ENCODE measurements at places on chromosomes 12 and 14. TPM values are rescaled to one million over a fixed set of nuclear protein-coding genes. Genes with fewer than 3 reads are reported as not detected.
A peak's percentile ranks its signal among the peaks of the same experiment; 100 is the strongest.

DNA sequence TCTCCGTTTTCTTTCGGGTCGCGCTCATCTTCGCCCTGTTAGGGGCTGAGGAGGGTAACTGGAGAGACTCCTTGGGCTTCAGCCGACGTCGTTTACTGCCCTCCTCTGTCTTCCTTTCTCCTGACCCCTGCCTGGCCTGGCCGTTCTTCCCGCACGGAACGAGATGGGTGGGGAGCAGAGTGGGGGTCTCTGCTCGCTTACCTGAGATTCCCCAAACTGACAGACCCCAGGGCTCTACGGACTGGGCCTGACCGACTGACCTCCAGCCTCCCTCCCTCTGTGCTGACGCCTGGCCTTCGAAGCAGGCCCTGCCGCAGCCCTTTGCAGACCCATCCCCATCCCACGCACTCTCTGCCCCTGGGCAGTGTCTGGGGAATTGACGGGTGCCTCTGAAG is 439 bp downstream of the GOLGA5 start:
- peak overlapping the region; percentile 96 for H3K4me3 ChIP-seq
- H3K27me3 ChIP-seq = no peaks in the 10 kb centered on the region
- peak overlapping the region; percentile 99 for H3K27ac ChIP-seq
- peaks cover 5% of the 10 kb centered on the region for H3K36me3 ChIP-seq
- H3K4me1 ChIP-seq = peaks cover 5% of the 10 kb centered on the region

- H3K4me3 ChIP-seq = no peak overlapping the region
- H3K27me3 ChIP-seq = no peaks in the 10 kb centered on the region
- H3K27ac ChIP-seq = no peak overlapping the region
- peaks cover 13% of the 10 kb centered on the region for H3K36me3 ChIP-seq
- no peaks in the 10 kb centered on the region for H3K4me1 ChIP-seq
Measured at GRCh38 chr14:104786091-104786586, 9.4 kb downstream of the AKT1 start.

DNA sequence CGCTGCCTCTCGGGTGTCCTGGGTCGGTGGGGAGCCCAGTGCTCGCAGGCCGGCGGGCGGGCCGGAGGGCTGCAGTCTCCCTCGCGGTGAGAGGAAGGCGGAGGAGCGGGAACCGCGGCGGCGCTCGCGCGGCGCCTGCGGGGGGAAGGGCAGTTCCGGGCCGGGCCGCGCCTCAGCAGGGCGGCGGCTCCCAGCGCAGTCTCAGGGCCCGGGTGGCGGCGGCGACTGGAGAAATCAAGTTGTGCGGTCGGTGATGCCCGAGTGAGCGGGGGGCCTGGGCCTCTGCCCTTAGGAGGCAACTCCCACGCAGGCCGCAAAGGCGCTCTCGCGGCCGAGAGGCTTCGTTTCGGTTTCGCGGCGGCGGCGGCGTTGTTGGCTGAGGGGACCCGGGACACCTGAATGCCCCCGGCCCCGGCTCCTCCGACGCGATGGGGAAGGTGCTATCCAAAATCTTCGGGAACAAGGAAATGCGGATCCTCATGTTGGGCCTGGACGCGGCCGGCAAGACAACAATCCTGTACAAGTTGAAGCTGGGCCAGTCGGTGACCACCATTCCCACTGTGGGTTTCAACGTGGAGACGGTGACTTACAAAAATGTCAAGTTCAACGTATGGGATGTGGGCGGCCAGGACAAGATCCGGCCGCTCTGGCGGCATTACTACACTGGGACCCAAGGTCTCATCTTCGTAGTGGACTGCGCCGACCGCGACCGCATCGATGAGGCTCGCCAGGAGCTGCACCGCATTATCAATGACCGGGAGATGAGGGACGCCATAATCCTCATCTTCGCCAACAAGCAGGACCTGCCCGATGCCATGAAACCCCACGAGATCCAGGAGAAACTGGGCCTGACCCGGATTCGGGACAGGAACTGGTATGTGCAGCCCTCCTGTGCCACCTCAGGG is 679 bp downstream of the ARF6 start:
- H3K27ac ChIP-seq = peak overlapping the region; percentile 100
- peaks cover 8% of the 10 kb centered on the region for H3K4me1 ChIP-seq
- peak overlapping the region; percentile 94 for H3K4me3 ChIP-seq

DNA sequence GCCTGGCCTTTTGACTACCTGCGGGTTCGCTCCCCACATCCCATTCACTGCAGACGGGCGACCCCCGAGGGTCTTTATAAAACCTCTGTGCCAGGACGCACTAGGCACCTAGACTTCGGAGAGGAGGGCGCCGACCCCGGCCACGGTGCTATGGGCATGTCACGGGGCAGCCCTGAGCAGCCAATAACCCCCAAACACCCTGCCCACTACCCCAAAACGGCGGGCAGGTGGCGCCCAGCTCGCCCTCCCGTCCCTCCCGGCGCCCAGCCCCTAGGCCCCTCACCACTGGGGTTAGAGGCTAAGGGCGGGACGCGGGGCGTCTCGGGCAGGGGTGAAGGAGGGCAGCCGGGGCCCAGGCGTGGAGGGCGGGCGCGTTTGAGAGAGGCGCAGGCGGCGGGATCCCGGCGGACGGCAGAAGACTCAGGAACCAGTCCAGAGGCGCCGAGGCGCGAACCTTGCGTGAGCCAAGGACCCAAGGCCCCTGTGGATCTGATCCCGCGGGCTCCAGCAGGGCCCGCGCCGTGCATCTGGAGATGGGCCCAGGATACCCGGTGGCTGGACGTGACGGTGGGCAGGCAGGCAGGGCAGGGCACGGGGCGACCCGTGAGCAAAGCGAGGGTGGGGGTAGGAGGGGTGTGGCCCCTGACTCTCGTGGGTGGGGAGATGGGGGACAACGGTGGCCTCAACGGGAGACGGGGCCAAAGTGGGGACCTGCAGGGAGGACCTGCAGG is 11.1 kb downstream of the KRT85 start:
- H3K27me3 ChIP-seq = peaks cover 4% of the 10 kb centered on the region
- H3K36me3 ChIP-seq = no peaks in the 10 kb centered on the region
- H3K4me1 ChIP-seq = no peaks in the 10 kb centered on the region
- no peak for DNase-seq
- no peak overlapping the region for H3K27ac ChIP-seq

DNA sequence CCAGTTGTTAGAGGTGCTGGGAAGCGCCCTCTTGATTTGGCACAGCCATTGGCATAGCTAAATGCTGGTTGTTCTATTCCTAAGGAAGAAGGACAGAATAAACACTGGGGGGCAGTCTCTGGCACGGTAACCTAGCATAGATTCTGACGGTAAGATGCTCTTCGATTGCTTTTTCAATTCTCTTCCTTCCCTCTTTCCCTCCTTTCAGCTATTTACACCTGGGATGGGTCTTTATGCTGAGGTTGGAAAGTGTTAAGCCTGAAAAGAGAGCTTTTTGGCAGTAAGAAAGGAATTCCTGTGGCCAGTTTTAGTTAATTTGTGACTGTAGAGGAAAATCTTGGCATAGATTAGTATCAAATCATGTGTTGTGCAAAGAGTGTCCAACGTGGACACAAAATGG is 162.8 kb downstream of the SNAPC1 start:
- no peak overlapping the region for H3K27ac ChIP-seq
- H3K4me1 ChIP-seq = peaks cover 2% of the 10 kb centered on the region
- DNase-seq = peak; percentile 36
- no peak overlapping the region for H3K4me3 ChIP-seq
- H3K27me3 ChIP-seq = peaks cover 3% of the 10 kb centered on the region

GRCh38 chr14:26636561-26636960 is 38.7 kb upstream of the NOVA1 start:
- H3K4me3 ChIP-seq = no peak overlapping the region
- no peaks in the 10 kb centered on the region for H3K27me3 ChIP-seq
- H3K27ac ChIP-seq = no peak overlapping the region
- DNase-seq = peak; percentile 16
- no peaks in the 10 kb centered on the region for H3K36me3 ChIP-seq

- DNase-seq = no peak
- H3K27me3 ChIP-seq = no peaks in the 10 kb centered on the region
- H3K27ac ChIP-seq = no peak overlapping the region
Measured at GRCh38 chr14:87386524-87386923, 606.5 kb downstream of the GALC start.

DNA sequence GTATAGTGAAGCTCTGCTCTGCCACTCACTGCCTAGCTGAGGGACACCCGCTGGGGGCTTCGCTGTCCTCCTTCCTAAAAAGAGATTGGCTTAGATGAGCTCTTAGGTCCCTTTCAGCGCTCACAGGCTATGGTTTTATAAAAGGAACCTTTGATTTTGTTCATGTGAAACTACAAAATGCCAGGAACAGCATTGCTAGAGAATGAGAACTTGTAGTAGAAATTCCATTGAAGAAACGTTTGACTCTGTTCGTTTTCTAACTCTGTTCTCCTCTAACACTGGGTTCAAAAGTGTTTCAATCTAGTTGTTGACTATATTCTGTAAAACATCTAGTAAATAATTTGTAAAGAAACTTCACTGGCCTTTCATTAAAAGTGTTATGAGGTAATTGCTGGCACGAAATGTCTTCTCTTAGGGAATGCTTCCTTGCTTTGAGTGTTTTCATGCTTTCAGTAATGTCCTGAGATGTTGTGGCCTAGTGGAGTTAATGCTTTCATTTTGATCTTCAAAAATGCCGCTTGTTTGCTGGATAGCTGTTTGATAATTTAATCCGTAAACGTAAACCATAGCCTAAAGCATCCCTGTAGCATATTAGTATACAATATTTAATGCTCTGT is 1.6 kb downstream of the MARK3 start:
- H3K27ac ChIP-seq = peak overlapping the region; percentile 91
- no peaks in the 10 kb centered on the region for H3K27me3 ChIP-seq
- H3K36me3 ChIP-seq = no peaks in the 10 kb centered on the region
- DNase-seq = no peak

GRCh38 chr12:70006619-70006973 is 181.6 kb downstream of the MYRFL start:
- no peak for DNase-seq
- no peak overlapping the region for H3K27ac ChIP-seq
- no peaks in the 10 kb centered on the region for H3K36me3 ChIP-seq
- H3K27me3 ChIP-seq = no peaks in the 10 kb centered on the region

OR6C65 gene
- not detected for total RNA-seq

LRTM2 gene
- total RNA-seq = not detected

NGB gene
- total RNA-seq = not detected

KCNC2 gene
- total RNA-seq = not detected

Measured in fibroblast of lung (primary cell).